ENCODE measurements at places on chromosomes 4 and X.

GRCh38 chrX:38717871-38718270 is 83.4 kb upstream of the MID1IP1 start:
- no peak for DNase-seq

- DNase-seq = no peak
These were observed 961.0 kb downstream of the PCDH18 start for GRCh38 chr4:136571315-136571714.

DNA sequence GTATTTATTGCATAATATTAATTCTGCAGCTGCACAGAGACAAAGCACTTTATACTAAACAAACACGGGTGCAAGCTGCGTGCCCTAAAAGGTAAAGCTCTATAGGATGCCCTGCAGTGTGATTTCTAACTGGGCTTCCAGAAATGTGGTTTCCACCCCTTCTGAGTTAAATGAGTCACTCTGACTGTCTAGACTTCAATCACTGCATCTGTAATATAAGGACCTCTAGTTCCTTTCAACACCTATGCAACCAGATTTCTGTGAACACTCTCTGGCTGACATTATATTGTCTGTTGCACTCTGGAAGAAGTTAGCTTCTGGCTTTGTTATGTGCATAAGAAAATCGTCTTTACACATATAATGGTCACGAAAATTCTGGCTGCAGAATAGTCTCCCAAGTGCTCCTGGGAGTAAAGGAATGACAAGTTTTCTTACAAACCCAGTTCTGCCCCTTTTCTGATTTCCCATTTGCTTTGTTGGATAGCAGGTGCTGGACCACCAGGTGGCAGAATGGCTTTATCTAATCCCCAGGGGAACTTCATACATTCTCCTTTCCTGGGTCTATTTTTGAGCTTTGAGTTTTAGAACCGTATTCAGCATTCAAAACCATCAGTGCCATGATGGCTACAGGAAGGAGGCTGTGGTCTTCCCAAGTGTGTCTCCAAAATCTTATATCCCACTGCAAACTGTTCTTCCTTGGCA is 842.2 kb downstream of the STIM2 start:
- no peak for DNase-seq

GRCh38 chr4:154490234-154490582 is 1.4 kb downstream of the DCHS2 start:
- DNase-seq = no peak

DNA sequence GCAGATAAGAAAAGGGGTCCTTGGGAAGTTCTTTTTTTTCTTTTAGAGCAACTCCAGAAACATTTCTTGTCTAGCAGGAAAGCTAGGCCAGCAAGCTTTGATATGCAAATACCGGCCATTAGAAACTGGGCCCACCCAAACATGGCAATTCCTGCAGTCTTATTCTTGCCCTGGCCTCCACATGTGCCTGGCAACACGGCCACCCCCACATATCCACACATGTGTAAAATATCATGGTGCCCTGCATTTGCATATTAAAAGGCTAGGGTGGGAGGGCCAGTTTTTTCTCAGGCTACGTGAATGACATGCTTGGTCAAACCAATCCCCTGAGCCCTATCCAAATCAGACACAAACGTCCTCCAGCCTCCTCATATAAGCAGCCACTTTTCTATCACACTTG is 171.7 kb upstream of the ZCCHC13 start:
- no peak for DNase-seq

Measured in activated CD8-positive, alpha-beta memory T cell treated with anti-CD3 and anti-CD28 coated beads for 48 hours (primary cell).